Uterus (tissue), 4 donors: ENCODE measurements at places on chromosomes 3 and 15.
A peak's percentile ranks its signal among the peaks of the same experiment; 100 is the strongest.

- DNase-seq: peak; percentile 12
Measured at GRCh38 chr3:46671541-46672348, 21.7 kb downstream of the ALS2CL start.

GRCh38 chr3:183158113-183158512, 4.4 kb downstream of the LAMP3 start:
- no peak for DNase-seq

GRCh38 chr3:87732294-87732693, 326.5 kb downstream of the CGGBP1 start:
- DNase-seq: no peak

DNA sequence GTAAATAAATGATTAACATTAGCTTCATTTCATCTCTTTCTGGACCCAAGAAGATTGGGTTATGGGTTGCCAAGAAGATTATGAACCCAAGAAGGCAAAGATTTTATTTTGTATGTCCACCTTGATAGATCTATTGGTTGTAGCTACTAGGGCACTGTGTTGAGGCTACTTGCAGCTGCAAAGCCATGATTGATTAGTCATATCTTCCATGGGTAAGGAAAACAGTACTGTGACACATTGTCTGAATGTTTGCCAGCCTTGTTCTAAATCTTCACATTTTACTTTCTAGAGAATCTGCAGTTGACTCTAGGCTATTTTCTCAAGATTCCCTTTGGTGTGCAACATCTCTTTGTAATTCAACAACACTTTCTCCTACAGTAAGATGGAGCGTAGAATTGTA, 229.2 kb upstream of the KCNH8 start:
- DNase-seq: no peak

DNA sequence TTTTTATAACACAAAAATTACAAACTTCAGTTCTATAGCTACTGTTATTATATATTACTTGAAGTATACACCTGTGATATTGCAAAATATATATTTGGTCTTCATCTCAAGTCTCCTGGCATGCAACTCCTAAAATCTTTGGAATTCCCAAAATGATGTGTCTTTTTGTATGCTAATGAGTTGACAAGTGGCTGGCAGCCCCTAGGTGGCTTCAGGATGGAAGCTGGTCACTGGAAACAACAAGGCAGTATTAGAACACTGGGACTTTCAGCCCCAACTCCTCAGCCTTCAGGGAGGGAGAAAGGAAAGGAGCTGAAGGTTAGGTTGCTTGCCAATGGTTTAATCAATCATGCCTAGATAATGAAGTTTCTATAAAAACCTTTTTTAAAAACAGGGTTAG, 112.0 kb downstream of the SCAPER start:
- no peak for DNase-seq

DNA sequence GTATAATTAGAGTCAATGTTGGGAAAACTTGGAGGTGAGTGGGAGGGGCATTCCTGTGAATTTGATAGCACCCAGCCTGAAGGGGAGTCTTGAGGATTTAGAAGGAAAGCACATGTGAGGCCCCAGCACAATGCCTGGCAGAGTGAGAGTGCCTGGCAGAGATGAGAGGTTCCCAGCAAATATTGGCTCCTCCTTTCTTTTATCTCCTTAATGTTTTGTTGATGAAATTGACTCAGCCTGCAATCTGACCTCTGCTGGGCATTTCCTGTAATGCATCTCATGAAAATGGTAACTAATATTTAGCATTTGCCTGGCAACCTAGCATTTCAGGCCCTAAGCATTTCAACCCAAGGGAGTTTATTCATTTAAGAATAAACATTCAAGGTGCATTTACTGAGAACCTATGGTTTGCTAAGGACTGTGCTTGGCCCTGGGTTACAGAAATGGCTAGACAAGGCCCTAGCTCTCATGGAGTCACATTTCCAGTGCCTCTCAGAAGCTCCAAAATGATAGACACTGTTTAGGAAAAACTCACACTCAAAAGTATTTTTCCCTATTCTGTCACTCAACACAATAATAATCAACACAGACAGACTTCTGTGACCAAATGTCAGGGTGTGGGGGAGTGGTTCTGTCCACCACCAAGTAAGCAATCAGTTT, 19.0 kb downstream of the PDHB start:
- DNase-seq: peak; percentile 66

- no peak for DNase-seq
Measured at GRCh38 chr3:13509059-13509815, 29.1 kb downstream of the HDAC11 start.

- no peak for DNase-seq
Measured at GRCh38 chr3:161690299-161690620, 193.7 kb downstream of the OTOL1 start.

DNA sequence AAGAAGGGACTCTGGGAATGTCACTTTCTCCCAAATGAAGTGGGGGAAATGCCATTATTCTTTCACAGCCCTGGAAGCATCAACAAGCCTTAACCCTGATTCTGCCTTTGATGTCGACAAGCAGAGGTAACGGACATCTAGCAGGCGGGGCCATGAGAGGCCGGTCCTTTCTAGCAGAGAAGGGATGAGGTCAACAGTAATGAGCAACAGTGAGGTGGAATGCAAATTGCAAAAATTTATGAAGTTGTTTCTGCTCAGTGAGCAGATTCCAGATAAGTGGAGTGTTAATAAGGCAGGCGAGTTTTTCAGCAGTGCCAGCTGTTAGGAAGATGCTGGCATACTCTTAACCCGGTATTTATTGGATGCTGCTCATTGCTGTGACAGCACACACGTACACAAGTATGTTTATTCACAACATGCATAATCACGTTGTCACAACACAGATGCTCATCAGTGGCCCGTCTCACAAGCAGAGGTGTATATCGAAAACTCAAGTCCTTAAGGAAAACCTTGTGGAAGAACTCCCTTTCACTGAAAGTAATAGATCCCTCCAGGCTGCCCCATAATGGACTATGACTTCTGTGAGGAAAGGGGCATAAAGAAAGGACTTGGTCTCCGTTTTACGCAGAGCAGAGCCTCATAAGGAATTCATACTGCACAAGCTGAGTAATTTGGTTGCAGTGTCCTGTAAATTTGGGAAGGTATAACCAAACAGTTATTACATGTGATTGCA, 329.0 kb downstream of the IGSF11 start:
- DNase-seq: no peak

GRCh38 chr3:140128631-140129030, 193.6 kb downstream of the CLSTN2 start:
- DNase-seq: no peak

- no peak for DNase-seq
Measured at GRCh38 chr3:178522200-178523052, 13.8 kb upstream of the KCNMB2 start.

- no peak for DNase-seq
Measured at GRCh38 chr3:40237889-40238571, 71.5 kb upstream of the EIF1B start.

GRCh38 chr3:23086331-23086730, 116.8 kb upstream of the UBE2E2 start:
- no peak for DNase-seq

DNA sequence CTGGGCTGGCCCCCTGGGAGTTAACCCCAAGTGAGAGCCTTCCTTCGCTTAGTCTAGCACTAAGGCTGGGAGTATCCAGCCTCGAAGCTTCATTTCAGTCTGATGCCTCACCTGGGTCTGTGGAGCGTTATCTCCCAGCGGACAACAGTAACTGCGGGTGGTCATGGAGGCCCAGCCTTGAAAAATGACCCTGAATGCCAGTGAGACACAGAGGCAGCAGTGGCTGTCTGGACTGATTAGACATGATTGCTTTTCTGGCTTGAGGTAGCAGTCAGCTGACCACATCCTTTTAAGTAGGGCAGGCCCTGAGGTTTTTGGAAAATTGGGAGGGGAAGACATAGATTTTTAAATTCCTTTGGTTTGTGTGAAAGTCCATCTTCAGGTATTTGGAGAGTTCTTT, 28.2 kb upstream of the TRIM59 start:
- DNase-seq: no peak

DNA sequence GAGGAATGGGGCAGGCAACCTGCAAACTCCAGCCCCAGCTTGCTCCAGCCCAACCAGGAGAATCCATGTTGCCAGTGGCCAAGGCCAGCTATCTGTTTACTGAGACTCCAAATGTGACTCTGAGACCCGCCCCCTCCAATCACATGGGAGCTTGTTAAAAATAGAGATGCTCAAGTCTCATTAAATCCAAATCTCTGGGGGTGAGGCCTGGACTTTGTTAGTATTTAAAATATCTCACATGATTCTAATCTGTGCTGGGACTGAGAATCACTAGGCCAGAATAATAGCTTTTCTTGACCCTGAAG, 224.2 kb upstream of the TBL1XR1 start:
- peak; percentile 55 for DNase-seq

GRCh38 chr3:108085810-108086350, 5.0 kb downstream of the CD47 start:
- DNase-seq: no peak

DNA sequence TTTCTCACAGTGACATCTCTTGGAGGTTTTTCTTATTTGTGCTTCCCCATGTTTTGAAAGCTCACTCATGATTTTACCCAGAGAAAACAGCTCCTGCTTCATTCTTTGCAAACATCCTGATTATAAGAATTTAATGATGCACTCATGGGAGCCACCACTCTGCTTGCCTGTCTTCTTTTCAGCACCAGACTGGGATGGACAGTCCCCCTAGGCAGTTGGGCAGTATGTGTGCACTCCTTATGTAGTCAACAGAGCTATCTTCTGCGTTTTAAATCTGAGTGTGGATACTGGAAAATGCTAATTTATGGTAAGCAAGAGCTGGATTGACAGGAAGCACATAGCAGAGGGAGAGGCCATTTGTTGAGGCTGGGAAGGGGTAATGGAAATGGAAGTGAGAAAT, 276.1 kb downstream of the AGBL1 start:
- no peak for DNase-seq

DNA sequence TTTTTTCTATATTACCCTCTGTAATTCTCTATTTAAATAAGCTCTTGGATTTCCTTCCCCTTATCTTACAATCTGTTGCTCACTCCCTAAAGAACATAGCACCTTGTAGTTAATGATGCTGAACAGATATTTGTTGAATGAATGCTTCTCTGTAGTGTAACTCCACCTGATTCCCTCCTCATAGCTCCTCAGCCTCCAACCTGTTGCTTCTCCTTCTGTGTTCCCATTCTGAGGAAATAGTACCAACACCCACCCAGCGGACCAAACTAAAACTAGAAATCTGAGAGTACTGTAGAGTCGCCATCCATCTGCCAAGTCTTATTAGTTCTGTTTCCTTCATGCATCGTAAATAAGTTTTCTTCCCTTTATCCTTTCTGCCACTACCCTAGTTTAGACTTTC, 55.5 kb upstream of the GNB4 start:
- DNase-seq: no peak

DNA sequence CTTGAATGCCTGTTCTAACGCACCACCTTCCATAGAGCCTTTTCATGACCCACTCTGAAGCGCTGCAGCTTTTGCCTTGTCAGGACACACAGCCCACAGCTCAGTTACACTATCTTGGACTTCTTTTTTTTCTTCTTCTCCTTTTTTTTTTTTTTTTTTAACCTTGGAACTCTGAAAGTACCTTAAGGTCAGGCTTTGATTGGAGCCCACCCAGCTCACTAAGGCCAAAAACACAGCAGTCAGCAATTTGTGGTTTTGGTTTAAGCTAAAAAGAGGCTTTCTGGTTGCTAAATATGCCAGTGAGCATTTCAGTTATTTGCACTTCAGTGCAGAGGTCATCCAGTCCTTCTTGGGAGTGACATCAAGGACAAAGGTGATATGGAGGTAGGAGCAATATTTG, 1.7 kb downstream of the SLC25A20 start:
- DNase-seq: no peak

DNA sequence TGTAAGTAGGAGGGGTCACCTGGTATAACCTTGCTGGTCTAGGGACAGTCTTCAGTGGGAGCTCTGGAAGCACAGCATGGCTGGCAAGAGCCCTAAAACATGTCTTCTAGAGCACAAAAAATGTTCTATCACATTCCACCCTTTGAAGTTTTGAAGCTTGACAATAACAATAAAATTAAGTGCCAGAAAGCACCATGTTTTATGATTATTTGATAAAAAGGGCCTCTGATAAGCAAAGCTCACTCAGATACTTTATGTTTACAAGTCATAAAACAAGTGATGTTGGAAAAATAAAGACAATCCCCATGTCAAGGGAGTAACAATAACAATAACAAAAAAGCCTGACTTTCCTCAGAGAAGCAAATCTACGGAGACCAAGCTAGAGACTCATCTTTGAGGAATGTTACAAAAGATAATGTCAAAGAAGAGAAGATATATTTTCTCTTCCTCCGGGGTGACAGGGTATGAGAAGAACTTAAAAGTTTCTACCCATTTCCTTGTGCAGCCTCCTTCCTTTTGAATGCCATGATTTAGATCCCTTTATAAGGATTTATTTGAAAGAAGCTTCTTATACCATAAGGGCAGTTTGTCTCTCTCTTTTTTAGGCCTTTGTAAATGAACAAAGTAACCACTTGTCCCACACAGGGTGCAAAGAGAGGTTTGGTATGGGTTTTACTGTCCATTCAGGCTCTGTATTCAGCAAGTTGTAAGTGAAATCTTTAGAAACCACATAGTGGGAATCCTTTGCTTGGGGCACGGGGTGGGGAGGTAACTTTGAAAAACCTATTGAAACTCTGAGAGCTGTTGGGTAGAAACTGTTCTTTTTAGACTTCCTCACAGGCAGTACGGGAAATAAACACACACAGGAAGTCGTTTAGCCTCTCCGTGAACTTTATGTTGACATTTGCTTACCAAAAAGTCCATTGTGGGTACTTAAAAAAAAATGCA, 109.6 kb upstream of the RBMS3 start:
- no peak for DNase-seq

DNA sequence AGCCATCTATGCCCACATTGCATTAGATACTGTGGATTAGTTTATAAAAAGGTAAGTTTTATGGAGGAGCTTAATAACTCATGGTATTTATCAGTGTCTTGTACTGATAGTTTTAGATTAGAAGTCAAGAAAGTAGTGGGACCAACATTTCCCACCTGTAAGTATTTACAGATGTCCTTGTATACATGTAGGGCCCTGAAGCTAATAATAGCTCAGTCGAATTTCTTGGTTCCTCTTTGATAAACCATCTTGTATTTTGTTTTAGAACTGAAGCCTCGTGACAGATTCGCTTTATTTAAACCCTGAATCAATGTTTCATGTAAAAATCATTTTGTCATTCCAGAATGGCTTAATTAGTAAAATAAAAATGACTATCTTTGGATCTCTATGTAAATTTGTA, 73.4 kb downstream of the CRYBG3 start:
- DNase-seq: no peak

- no peak for DNase-seq
Measured at GRCh38 chr3:126671521-126671920, 16.6 kb upstream of the TXNRD3 start.

DNA sequence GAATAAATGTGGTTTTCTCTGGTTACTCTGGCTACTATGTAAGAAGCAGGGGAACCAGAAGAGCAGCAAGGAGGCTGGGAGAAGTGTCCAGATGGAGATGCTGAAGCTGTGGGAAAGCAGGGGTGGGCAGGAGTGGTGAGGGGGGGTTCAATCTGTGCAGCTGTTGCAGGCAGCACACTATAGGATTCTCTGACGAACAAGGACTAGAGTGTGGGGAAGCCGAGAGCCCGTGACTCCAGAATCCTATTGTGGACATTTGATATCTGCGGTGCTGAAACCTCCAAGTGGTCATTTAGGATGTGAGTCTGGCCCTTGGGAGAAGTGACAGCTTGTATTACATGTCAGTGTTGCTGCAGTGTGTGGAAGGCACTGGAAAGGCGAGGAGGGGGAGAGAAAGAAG, 60.5 kb downstream of the GABRB3 start:
- DNase-seq: no peak
